ENCODE measurements at places on chromosomes 2 and 18.

DNA sequence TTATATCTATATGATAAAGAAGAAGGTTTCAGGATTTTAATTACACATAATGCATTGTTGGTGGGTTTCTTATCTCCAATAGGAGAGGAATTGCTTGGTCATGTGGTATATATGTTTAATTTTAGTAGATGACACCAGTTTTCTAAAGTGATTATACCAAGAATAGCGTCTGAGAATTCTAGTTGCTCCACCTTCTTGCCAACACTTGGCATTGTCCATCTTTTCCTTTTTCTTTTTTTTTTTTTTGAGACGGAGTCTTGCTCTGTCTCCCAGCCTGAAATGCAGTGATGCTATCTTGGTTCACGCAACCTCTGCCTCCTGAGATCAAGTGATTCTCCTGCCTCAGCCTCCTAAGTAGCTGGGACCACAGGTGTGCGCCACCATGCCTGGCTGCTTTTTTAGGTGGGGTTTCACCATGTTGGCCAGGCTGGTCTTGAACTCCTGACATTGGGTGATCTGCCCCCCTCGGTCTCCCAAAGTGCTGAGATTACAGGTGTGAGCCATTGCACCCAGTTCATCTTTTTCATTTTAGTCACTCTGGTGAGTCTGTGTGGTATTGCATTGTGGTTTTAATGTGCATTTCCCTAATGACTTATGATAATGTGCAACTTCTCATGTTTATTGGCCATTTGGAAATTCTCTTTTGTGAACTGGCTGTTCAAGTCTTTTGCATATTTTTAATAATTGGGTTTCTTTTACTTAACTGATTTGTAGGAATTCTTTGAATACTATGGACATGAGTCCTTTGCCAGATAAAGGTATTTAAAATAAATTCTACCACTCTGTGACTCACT is 37.3 kb upstream of the ZNF512 start:
- no peak for DNase-seq

- DNase-seq, result peak; percentile 46
These were observed 163.4 kb downstream of the LDLRAD4 start for GRCh38 chr18:13381944-13382365.

DNA sequence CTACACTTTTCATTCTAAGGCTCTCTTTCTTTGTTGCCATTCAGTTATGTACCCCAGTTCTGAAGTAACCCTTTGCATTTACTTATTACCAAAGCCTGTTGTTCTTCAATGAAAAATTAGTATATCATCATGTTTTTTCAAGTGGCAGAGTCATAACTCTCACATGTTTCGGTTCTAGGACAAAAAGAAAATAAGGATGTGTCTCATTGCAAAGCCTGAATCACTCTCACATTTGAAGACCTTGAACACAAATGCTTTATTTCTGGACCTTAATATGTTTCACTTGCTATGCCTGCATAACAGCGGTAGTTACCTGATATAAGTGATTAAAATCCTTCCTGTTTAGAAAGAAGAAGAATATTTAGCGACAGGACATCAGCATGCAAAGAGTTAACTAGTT is 49.1 kb downstream of the ZEB2 start:
- no peak for DNase-seq

DNA sequence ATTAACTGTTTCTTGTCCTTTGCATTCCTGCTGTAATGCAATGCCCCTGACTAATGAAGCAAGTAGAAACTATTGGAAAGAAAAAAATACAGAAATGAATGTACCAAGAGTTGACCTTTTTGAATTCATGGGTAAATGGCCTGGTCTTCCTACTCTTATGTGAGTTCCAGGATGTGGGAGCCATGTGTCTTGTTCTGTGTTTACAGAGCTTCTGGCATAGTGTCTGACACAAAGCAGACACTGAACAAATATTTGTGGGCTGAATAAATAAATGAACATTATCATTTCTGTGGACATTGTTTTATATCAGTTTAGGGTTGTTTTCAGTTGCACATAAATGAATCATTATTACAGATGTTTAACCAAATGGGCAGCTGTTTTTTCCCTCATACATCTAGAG is 155.5 kb downstream of the CD8B2 start:
- DNase-seq, result no peak

- no peak for DNase-seq
These were observed 822 bp downstream of the PSMG2 start for GRCh38 chr18:12703664-12704063.

DNA sequence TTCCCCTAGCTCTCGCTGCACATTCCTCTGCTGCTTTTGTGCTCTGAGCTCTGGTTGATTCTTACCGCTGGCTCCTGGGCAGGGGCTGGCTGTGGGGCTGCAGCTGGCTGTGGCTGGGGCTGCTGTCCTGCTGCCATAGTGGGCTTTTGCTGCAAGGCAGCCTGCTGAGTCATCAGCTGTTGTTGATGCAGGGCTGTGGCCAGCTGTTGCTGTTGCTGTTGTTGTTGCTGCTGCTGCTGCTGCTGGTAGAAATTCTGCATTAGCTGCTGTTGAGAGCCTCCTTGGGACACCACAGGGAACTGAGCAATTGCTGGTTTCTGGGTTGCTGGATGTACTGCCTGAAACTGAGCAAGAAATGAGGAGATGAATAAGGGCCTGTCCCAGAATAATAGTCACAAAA is 77.2 kb upstream of the NFU1 start:
- no peak for DNase-seq

- no peak for DNase-seq
These were observed 843 bp downstream of the CYS1 start for GRCh38 chr2:10079266-10079869.

GRCh38 chr2:239801404-239802184 is 223.5 kb downstream of the NDUFA10 start:
- no peak for DNase-seq

- no peak for DNase-seq
These were observed 33.7 kb downstream of the ABI2 start for GRCh38 chr2:203361922-203362321.

- DNase-seq, result no peak
These were observed 9.0 kb upstream of the SLC1A4 start for GRCh38 chr2:64980183-64980582.

DNA sequence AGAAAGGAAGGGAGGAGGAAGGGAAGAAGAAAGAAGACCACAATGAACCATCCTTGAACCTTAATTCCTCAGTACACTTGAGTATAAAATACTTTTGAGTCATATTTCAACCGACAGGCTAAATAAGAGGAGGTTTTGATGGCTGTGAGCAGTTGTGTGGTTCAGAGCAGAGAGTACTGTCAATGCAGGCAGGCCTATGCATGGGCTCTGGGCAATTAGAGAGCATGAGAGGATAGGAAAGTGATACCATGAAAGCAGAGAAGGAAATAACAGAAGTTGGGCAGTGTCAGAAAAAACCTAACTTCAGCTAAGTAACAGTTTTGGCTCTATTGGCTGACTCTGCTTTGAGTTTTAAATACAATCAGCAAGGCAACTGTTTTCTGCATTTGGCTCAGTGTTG is 123.6 kb upstream of the STK17B start:
- no peak for DNase-seq

DNA sequence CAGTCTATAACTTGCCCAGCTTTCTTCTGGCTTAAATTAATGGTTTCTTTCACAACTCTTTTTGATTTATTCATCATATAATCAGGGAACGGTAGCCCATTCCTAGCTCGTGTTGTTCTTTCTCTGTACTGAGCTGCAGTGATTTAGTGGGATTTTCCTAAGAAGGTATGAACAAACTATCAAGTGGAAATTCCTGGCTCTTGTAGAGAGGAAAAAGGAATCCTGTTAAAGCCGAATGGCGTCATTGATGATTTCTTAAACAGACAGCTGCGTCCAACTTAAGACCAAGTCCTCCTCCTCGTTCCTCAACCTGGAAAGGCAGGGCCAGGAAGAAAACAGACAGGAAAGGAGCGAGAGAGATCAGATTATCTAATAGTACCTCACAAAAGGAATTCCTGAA is 69.2 kb upstream of the CABLES1 start:
- DNase-seq, result no peak

- no peak for DNase-seq
These were observed 14.7 kb downstream of the AGAP1 start for GRCh38 chr2:235508371-235509160.

DNA sequence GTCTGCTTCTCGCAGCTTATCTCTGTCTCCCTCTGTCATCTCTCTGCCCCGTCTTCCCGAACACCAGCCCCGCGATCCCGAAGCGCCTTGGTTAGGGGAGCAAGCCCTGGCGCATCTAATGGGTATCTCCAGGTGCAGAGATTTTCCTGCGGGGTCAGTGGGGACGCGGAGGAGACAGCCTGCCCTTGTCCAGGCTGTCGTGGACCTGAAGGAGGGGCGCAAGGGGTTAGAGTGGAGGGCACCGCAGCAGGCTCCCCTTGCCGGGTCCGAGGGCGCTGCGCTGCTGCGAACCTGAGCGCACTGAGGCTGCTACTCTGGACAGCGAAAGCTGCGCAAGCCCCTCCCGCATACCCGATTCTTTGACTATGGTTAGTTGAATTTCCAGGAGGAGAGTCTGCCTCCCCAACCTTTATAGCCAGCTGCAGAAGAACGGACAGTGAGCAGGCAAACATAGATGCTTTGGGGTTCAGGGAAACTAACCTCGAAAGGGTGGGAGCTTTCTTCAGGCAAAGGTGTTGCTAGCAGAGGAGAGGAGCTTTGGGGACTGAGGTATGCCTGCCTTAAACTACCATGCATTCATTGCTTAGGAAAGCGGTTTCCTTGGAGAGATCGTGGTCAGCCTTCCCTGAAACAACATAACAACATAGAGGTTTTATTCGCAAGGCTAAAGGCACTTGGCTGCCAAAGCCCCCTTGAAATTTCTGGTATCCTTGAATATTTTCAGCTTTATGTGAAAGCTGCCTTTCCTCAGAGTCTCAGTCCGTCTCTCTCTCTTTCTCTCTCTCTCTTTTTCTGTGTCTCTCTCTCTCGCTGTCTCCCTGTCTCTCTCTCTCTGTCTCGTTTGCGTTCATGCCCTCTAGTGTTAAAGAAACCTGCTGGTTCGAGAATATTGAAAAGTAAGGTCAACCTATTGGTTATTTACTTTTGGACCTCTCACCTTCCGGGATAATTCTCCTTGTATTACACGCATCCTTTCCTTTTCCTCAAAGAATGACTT is 1.6 kb downstream of the GALNT13 start:
- DNase-seq, result no peak

DNA sequence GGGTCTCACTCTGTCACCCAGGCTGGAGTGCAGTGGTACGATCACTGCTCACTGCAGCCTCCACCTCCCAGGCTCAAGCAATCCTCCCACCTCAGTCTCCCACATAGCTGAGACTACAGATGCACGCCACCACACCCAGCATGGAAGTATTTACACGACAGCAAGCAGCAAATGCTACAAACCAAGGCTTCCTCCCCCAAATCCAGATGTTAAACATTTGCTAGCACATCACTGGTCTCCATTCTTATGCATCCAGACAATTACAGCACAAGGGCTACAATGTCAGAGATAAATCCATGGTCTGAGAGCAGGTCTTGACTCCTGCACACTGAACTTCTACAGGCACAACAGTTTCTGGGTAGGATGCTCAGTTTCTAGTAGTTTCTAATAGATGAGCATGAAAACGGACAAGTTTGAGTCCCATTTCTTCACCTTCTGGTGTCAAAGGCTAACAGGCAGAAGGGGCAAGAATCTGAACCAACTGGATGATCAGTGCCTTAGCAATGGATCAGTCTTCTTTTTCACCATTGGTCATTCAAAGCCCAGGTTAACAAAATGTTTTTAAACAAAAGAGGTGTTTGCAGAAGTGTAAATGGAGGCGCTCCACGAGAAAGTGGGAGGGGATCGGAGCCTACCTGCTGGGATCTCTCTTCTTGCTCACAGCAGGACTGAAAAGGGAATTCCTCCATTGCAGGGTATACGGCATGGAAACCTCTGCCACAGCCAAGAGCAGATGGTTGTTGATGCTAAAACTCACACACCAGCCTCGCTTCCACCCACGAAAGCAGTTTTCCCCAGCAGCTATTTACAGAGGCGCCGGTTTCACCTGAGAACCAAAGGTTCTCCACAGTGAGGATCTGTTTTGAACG is 135.0 kb upstream of the ARL4C start:
- DNase-seq, result no peak

DNA sequence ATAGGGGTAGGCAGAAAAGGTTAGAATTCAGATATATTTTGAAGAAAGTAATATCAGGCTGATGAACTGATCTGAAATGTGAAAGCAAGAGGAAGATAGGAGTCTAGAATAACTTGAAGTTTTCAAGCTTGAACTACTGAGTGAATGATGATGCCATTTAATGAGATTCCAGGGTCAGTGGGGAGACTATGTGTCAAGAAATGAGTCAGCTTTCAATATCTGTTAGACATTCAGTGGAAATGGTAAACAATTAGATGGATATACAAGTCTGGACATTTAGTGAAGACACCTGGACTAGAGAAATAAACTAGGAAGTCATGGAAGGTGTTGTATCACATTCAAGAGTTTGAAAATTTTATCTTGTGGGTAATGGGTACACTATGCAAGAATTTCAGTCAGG is 326.9 kb downstream of the FSIP2 start:
- no peak for DNase-seq

- peak; percentile 51 for DNase-seq
These were observed 35.0 kb upstream of the PSMD14 start for GRCh38 chr2:161273038-161273760.
